ENCODE measurements at places on chromosomes 6 and 20.

- peak; percentile 71 for DNase-seq
These were observed 386.4 kb upstream of the MMS22L start for GRCh38 chr6:97669191-97670031.

DNA sequence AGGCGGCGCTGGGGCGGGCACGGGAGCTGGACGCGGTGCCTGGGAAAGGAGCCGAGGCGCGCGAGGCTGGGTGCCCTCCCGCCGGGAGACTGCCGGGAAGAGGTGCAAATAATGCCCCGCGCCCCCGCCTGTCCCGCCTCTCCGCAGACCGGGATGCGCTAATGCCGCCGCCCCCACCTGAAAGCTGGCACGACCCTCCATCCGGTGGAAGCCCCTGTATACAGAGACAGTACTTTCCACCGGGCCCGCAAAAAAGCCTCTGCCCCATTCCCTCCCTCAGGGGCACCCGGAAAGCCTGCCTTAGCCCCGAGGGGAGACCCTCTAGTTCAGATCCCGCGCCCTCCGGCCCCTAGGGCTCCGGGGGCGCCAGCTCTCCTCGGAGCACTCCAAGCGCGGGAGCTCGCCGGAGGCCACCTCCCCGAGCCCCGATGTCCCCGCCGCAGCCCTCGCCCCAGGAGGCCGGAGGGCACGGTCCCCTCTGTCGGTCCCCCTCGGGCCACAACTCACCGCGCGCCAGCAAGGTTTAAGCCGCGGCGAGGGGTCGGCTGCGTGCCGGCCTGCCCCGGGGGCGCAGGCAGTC is 1.2 kb downstream of the GRM4 start:
- DNase-seq, result no peak

- no peak for DNase-seq
These were observed 1.5 kb downstream of the ZBP1 start for GRCh38 chr20:57618764-57619050.

- no peak for DNase-seq
These were observed 12.1 kb upstream of the MICAL1 start for GRCh38 chr6:109467696-109468095.

GRCh38 chr6:28303570-28303969 is 22.2 kb downstream of the PGBD1 start:
- no peak for DNase-seq

- peak; percentile 68 for DNase-seq
These were observed 6.9 kb downstream of the HLA-DPB1 start for GRCh38 chr6:33082702-33083101.

- no peak for DNase-seq
These were observed 49.8 kb upstream of the RUNX2 start for GRCh38 chr6:45278367-45278766.

GRCh38 chr20:34083137-34083536 is 28.9 kb downstream of the EIF2S2 start:
- DNase-seq, result no peak

GRCh38 chr6:28393912-28394662 is 5.5 kb downstream of the ZSCAN12 start:
- DNase-seq, result no peak

GRCh38 chr6:158142789-158143188 is 25.3 kb downstream of the SERAC1 start:
- DNase-seq, result no peak

GRCh38 chr20:42391807-42392206 is 773.6 kb upstream of the CHD6 start:
- no peak for DNase-seq

GRCh38 chr20:341682-342081 is 5.2 kb upstream of the NRSN2 start:
- no peak for DNase-seq

DNA sequence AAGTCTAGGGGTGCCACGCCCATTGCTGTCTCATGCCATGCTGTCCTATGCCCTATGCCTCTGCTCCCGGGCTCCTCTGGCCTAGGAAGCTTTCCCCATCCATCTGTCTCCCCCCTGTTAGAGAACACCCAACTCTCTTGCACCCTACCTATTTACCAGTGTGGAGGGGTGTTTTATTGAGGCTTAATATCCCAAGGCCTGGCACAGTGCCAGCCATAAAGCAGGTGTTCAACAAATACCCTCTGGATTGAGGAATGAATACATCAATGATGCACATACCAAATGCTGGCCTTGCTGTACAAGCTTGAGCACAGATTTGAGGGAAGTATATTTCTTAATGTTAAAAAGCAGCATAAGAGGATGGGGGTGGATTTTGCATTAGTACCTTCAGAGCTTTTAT is 38.3 kb downstream of the METTL24 start:
- no peak for DNase-seq

- no peak for DNase-seq
These were observed 134.0 kb upstream of the ARMC2 start for GRCh38 chr6:108714101-108714765.

DNA sequence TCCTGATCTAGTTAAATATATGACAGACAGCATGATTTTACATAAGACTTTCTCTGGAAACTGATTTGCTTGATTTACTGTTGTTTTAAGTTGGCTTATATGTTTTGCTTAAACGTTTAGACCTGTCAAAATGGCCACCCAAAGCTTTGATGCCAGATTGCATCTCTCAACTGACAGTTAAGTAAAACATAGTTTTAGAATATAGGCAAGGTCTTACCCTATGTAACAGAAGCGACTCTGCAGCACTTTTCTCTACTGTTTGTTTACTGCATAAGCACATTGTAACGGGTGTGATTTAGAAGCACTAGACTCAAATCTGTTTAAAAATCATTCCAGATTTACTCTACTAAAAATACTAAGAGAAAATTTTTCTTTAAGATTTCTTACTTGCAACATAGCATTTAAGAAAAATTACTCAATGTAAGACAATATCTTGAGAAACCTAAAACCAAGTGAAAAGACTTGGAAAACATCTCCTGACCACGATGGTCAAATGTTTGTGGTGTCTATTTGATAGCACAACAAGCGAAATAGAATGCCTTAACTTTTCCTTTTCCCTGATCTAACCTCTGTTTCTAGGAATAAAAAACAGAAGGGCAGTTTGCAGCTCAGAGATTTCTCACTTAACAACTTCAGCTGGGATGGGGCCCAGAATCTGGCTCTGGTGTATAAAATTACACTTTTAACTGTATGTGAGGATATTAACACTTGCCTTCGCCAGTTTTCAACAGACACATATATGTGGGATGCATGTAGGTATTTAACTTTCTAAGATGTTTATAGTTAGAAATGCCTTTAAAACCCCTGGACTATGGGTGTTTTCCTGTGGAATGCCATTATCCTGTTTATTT is 47.4 kb downstream of the AIG1 start:
- DNase-seq, result no peak

DNA sequence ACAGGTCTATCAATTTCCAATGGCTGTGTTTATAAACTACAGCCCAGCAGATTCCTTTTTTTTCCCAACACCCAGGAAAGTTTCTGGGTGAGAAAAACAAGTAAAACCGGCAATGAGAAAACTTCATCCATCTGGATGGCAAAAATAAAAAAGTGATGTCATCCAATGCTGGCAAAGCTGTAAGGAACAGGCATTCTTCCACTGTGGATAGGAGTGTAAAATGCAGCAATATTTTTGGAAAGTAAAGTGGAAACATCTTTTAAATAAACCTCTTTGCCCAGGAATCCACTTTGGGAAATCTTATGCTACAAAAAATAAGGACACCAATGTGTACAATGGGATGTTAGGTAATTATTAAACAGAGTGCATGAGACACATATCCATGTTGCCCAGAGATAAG is 102.1 kb upstream of the NT5E start:
- DNase-seq, result no peak

DNA sequence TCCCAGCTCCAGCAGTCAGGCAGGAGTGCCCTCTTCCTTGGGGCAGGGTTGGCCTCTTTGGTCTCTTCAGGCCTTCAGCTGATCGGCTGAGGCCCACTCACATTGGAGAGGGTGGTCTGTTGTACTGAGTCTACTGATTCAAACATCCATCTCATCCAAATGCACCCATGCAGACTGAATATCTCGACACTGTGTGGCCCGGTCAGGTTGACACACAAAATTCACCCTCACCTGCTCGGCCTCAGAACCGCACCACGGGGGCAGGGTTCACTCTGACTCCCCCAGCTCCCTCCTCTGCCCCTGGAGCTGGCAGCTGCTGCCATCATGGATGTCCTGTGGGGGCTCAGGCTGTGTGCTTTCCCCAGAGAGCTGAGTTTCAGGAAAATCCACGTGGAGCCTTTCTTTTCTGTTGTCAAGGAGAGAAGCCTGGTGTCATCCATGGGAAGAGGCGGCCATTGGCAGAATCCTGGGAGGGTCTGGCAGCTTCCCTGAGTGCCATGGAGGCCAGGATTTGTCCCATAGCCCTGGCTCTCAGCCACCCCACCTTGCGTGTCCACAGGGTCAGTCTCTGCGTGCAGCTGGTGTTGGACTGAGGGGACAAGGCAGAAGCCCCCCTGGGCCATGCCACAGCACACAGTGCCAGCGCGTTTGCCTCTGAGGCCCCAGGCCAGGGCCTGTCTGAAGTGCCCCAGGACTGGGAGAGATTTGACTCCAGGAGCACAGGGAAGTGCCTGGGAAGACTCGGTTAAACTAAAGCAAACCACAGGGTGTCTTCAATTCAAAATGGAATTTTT is 114.1 kb downstream of the ERMARD start:
- no peak for DNase-seq

DNA sequence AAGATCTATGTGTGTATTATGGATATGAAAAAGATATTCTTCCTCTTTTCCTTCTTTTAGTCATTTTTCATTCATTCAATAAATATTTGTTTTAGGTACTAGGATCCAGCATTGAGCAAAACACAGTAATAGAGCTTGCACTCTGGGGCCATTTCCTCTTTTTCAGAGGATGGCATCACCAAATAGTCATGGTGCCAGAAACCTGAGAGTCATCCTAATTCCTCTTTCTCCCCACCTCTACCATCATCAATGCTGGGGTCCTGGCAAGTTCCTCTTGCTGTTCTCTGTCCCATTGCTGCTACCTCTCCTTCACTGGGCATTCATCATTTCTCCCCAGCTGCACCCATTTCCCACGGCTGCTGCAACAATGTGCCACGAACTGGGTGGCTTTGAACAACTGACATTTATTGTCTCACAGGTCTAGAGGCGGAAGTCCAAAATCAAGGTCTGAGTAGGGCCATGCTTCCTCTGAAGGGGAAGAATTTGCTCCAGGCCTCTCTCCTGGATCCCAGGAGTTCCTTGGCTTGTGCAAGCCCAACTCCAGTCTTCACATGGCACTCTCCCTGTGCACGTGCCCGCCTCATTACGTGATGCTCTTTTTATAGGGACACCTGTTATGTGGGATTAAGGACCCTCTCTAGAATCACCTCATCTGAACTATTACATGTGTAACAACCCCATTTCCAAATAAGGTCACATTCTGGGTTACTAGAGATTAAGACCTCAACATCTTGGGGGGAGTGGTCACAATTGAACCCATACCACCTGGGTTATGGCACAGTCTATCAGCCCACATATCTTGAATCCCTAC is 9.5 kb upstream of the IGF2R start:
- DNase-seq, result no peak

DNA sequence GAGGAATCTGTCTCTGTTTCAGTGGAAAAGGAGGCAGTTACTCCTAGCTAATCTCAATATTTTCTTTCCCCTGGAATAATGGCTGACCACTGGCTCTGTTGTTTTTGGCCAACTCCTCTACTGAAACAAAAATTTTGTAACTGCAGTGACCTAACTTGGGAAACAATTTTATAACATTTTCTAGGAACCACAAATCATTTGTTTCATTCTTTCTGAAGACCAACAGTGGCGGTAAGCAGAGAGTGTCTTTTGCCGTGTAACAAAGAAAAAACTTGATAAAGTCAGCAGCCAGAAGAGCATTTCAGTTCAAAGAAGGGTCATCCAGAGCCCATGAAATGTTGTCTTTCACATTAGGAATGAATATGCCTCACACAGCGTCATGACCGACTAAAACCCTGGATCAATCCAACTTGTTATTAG is 11.8 kb upstream of the BFSP1 start:
- DNase-seq, result no peak

- DNase-seq, result no peak
These were observed 358.4 kb downstream of the BTBD3 start for GRCh38 chr20:12276011-12276673.

GRCh38 chr6:133802861-133803260 is 86.1 kb upstream of the TCF21 start:
- no peak for DNase-seq

GRCh38 chr6:167210375-167211294 is 52.9 kb upstream of the GPR31 start:
- no peak for DNase-seq

- no peak for DNase-seq
These were observed 34.2 kb upstream of the GFRAL start for GRCh38 chr6:55293116-55293515.

Data from ecto neural progenitor cell (in vitro differentiated cells).